ENCODE measurements at places on chromosomes 16 and 17.

DNA sequence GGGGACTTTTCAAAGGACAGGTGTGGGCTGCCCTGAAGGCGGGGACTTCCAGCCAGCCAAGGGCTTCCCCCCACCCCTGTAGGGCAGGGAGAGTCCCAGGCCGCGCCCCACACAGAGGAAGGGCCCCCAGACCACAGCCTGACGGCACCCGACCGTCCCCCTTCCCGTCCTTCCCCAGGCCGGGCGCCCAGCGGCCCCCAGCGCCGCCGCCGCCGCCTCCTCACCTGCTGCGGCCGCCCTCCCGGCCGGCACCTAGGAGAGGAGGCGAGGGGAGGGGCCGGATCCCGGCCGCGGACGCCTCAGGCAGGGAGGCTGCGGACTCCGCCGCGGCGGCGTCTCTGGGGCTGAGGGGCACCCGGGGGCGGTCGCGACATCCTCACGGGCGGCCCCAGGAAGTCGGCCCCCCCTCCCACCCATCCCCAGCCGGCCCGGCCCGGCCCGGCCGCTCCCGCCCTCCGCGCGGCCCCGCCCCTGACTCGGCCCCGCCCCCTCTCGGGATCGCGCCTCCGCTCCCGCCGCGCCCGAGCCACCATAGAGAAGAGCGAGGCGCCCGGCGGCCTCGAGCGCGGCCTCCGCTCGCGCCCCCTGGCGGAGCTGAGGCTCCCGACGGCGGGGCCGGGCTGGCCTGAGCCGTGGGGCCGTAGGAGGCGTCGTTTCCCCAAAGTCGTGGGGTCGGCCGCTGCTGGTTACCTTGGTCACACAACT is 25.5 kb upstream of the RFFL start:
- DNase-seq = peak; percentile 73

GRCh38 chr17:73482251-73482716 is 162.0 kb downstream of the SDK2 start:
- no peak for DNase-seq

DNA sequence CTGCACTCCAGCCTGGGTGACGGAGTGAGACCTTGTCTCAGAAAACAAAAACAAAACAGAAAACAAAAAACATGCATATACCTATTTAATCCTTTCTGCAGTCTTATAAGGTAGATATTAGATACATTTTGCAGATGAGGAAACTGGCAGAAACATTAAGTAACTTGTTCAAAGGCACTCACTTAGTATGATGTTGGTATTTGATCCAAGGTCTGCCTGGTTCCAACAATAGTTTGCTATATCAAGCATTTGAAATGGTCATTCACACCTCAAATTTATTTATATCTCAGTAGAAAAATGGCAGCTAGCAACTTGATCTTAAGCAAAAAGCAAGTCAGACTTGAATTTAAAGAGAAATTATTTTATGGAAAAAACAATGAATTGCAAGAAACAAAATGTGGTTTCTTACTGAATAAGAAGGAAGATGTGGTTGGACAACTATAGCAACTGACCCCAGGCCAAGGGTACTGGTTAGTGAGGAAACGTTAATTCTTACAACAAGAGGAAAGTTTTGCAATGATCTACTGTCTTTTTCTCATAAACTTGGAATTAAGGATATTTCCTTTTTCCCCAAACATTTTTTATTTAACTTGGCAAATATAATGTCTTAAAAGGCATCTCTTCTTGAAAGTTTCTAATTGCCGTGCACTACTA is 19.7 kb downstream of the DHRS7B start:
- peak; percentile 75 for DNase-seq

GRCh38 chr16:48114410-48114809 is 41.4 kb downstream of the ABCC12 start:
- DNase-seq = no peak

GRCh38 chr16:56815721-56816120 is 49.3 kb upstream of the SLC12A3 start:
- DNase-seq = no peak

DNA sequence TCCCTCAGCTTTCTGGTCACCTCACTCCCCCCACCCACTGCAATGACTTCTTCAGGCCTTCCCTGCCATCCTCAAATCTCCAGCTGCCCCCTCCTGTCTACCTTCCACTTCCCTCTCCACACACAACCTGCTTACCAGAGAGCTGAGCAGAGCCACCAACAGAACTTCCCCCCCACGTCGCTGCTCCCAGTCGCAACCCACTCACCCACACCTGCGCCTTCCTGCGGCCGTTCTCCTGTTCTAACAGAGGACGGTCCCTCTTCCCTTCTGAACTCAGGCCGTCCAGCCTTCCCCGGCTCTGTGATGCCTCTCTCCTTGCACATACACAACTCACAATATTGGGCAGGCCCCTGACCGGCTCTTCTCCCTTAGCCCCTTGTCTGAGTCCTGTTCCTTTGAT is 13.6 kb upstream of the NLRC5 start:
- DNase-seq = no peak

DNA sequence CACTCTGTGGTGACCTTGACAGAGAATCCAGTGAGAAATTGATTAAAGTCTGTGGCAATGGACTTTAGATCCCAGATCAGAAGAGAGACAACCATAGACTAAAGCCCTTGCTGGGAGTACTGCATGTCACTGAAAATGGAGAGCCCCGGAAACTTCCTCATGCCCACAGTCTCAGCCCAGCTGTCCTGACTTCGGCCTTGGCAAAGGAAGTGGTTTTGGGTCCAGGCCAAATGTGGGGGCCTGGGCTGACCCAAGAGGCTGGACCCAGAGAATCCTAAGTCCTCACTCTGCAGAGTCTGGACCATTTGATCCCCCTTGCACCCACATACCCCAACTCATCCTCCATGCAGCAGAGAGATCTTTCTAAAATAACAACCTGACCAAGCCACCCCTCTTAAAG is 4.7 kb upstream of the BEAN1 start:
- DNase-seq = no peak

GRCh38 chr17:13981881-13982280 is 87.4 kb upstream of the COX10 start:
- no peak for DNase-seq

DNA sequence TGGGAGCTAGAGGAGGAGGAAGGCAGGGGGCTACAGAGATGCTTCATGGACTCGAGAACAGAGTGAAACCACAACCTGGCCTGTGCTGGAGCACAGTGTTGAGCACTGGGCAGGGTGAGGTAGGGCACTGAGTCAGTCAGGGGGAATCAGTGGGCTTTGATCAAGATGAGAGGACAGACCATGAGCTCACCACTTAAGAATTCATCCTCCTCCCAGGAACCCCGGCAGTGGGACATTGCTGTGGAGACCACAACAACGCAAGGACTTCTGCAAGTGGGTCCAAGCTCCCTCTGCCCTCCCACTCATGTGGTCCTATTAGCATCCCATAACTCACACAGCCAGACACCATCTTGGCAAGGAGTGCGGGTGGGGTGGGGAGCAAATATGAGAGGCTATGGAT is 1.7 kb upstream of the CES5A start:
- peak; percentile 1 for DNase-seq

All from AG10803 (cell line).